Uterus (tissue), 4 donors: ENCODE measurements at places on chromosomes 7 and 10. TPM values are rescaled to one million over a fixed set of nuclear protein-coding genes. Genes with fewer than 3 reads are reported as not detected.
A peak's percentile ranks its signal among the peaks of the same experiment; 100 is the strongest.

DNA sequence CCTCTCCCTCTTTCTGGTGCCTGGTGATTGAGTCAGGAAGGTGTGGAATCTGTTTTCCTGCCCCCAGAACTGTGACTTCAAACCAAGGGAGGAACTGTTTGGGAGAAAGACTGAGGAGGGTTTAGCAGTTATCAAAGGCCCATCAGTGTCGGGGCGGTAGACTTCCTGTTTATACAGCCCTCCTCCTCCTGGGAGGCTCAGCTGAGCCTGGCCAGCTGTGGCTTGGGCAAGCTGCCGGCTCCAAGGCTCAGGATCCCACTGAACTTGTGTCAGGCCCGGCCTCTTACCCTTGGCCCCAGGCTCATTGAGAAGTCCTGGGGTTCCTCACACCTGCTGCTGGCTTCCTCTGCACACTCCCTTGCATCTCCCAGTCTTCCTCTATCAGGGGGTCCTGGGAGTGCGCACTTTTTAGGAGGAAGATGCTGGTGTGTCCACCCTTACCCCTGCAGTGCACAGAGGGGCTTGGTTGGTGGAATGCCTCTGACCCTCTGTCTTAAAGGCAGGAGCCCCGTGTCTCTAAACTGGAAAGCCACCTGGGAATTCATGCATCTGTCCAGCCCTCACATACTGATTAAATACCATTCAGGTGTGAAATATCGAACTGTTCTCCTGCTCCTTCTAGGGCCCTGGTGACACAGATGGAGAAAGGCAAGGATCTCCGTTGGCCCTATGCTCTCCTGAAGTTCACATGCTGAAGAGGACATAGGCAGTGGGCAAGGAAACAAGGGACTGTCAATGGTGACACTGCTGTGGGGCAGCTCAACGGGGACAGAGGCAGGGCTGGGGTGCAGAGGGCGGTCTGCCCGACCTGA is 32.4 kb downstream of the CXCL12 start:
- H3K4me1 ChIP-seq = no peaks in the 10 kb centered on the region
- H3K36me3 ChIP-seq = no peaks in the 10 kb centered on the region
- no peak overlapping the region for H3K4me3 ChIP-seq
- DNase-seq = peak; percentile 67
- H3K27me3 ChIP-seq = no peaks in the 10 kb centered on the region
- H3K27ac ChIP-seq = peak overlapping the region; percentile 25

DNA sequence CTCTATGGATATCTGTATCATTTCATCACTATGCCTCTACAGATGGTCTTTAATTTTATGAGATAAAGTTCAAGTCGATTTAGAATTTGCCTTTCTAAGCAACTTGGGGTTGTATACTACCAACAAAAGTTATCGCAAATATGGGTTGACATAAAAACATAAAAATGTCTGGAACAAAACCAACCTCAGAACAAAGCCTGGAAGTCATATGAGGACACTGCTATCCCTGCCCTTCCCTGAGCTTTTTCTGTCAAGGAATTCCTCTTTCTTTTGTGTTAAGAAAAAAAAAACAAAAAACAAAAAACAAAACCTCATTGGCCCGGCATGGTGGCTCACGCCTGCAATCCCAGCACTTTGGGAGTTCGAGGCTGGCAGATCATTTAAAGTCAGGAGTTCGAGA is 319.3 kb downstream of the CAMK1D start:
- DNase-seq = no peak
- H3K27ac ChIP-seq = no peak overlapping the region
- no peaks in the 10 kb centered on the region for H3K36me3 ChIP-seq

GRCh38 chr10:106618646-106619045 is 545.9 kb downstream of the SORCS1 start:
- DNase-seq = no peak
- H3K4me3 ChIP-seq = no peak overlapping the region
- no peaks in the 10 kb centered on the region for H3K27me3 ChIP-seq
- H3K4me1 ChIP-seq = no peaks in the 10 kb centered on the region
- H3K27ac ChIP-seq = no peak overlapping the region

The VWDE gene
- 0.95 TPM for total RNA-seq

The CFAP43 gene
- 23.8 TPM for total RNA-seq

The MYPN gene
- not detected for total RNA-seq

The SPDYE8 gene
- total RNA-seq = 0.14 TPM

The STEAP1B gene
- not detected for total RNA-seq

DNA sequence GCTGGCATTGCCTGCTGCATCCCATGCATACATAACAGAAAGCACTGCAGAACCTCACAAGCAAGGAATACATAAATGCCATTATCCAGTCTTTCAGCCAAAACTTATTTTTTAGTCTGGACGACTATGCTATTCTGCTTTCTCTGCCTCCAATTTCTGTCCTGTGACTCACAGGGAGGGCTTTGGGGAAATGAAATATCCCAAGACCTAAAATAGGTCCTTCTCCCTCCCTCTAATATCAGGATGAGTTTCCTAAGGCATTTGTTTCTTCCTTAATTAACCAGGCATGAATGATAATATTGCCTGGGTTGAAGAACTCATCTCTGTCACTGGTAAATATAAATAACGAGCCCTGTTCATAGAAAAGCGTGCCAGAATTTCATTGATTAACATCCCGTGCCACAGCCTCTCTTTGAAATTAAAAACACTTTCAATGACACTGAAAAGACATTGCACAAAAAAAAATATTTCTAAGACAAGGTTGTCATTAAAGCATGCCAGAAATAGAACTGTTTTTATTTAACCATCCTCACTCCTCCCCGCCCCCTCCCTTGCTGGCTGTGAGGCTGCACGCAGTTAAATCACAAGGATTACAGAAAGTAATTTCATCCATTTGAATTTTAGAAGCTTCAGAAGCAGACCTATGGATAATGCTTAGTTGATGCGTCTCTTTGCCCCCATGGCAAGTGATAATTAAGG is 103.0 kb upstream of the ANKRD1 start:
- no peaks in the 10 kb centered on the region for H3K36me3 ChIP-seq
- no peak overlapping the region for H3K4me3 ChIP-seq
- no peak for DNase-seq
- no peaks in the 10 kb centered on the region for H3K4me1 ChIP-seq
- H3K27ac ChIP-seq = peak overlapping the region; percentile 27

The SLC39A12 gene
- not detected for total RNA-seq

- H3K4me1 ChIP-seq = no peaks in the 10 kb centered on the region
- DNase-seq = no peak
- H3K36me3 ChIP-seq = no peaks in the 10 kb centered on the region
- H3K27me3 ChIP-seq = no peaks in the 10 kb centered on the region
These were observed 13.9 kb upstream of the ABCC2 start for GRCh38 chr10:99768556-99768955.

The SLC18A3 gene
- 0.07 TPM for total RNA-seq

DNA sequence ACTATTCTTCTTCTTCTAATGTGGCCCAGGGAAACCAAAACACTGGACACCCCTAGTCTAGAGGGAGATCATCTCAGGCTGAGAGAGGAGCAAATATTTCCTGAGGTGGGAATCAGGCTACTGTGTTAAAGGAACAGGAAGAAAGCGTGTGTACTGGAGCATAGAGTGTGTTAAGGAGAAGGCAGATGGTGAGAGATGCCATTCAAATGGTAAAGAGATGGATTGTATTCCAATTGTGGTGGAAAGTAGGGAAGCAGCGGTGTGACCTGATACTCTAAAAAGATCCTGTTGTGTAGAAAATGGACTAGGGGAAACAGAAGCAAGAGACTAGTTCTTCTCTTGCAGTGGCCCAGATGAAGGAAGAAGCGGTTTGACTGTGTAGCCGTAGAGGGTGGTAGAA is 31.2 kb downstream of the RAB18 start:
- no peak overlapping the region for H3K4me3 ChIP-seq
- H3K36me3 ChIP-seq = no peaks in the 10 kb centered on the region
- no peak overlapping the region for H3K27ac ChIP-seq
- H3K4me1 ChIP-seq = peaks cover 4% of the 10 kb centered on the region
- DNase-seq = no peak

GRCh38 chr7:156065400-156065799 is 253.1 kb upstream of the SHH start:
- DNase-seq = no peak
- no peak overlapping the region for H3K27ac ChIP-seq
- no peak overlapping the region for H3K4me3 ChIP-seq
- no peaks in the 10 kb centered on the region for H3K4me1 ChIP-seq
- H3K27me3 ChIP-seq = no peaks in the 10 kb centered on the region

The SDK1 gene
- total RNA-seq = 16.2 TPM

GRCh38 chr10:59064759-59065539 is 111.5 kb upstream of the PHYHIPL start:
- no peak for DNase-seq
- H3K4me3 ChIP-seq = no peak overlapping the region
- no peaks in the 10 kb centered on the region for H3K36me3 ChIP-seq
- no peaks in the 10 kb centered on the region for H3K27me3 ChIP-seq
- no peaks in the 10 kb centered on the region for H3K4me1 ChIP-seq

- H3K4me3 ChIP-seq = no peak overlapping the region
- no peaks in the 10 kb centered on the region for H3K27me3 ChIP-seq
- H3K27ac ChIP-seq = no peak overlapping the region
- peak; percentile 3 for DNase-seq
- H3K36me3 ChIP-seq = no peaks in the 10 kb centered on the region
These were observed 184.7 kb downstream of the DIP2C start for GRCh38 chr10:504806-505205.

- H3K36me3 ChIP-seq = no peaks in the 10 kb centered on the region
- no peaks in the 10 kb centered on the region for H3K27me3 ChIP-seq
- H3K4me3 ChIP-seq = no peak overlapping the region
These were observed 174.2 kb upstream of the FAM171A1 start for GRCh38 chr10:15545266-15545665.

The C10orf53 gene
- total RNA-seq = not detected

- H3K27ac ChIP-seq = no peak overlapping the region
- DNase-seq = no peak
- H3K4me1 ChIP-seq = no peaks in the 10 kb centered on the region
- no peaks in the 10 kb centered on the region for H3K27me3 ChIP-seq
- H3K36me3 ChIP-seq = no peaks in the 10 kb centered on the region
These were observed 528.5 kb downstream of the LRMDA start for GRCh38 chr10:75959912-75960311.

- no peaks in the 10 kb centered on the region for H3K27me3 ChIP-seq
- no peak overlapping the region for H3K27ac ChIP-seq
- no peak overlapping the region for H3K4me3 ChIP-seq
These were observed 47.6 kb downstream of the STEAP1B start for GRCh38 chr7:22452142-22452959.

DNA sequence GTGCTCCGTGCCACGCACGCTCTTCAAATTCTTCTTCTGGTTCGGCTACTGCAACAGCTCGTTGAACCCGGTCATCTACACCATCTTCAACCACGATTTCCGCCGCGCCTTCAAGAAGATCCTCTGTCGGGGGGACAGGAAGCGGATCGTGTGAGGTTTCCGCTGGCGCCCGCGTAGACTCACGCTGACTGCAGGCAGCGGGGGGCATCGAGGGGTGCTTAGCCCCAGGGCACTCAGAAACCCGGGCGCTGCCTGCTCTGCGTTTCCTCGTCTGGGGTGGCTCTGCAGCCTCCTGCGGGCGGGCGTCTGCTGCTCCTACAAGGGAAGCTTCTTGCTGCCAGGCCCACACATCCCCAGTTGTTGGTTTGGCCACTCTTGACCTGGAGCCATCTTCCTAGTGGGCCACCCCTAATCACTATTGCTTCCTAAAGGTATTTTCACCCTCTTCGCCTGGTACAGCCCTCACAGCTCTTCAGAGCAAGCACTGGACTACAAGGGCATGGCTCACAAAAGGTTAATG is 2.5 kb downstream of the ADRA2A start:
- no peak for DNase-seq
- no peak overlapping the region for H3K27ac ChIP-seq
- H3K27me3 ChIP-seq = no peaks in the 10 kb centered on the region
- no peaks in the 10 kb centered on the region for H3K4me1 ChIP-seq

The GPR15LG gene
- not detected for total RNA-seq

DNA sequence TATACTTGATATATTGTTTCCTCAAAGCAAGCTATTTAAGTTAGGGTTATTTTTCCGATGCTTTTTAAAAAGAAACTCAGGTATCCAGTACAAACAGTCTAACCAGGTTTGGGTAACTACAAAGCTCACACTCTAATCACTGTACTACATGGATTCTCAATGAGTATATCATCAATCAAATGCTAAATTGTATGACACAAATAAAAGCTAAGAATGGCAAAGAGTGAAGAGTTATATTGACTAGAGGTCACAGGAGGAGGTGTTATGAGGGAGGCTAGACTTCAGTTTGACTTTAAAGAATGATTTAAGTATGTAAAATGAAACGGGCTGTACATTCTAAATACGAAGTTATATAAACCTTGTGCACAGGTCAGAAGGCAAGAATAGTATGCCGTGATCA is 178.0 kb downstream of the CTNNA3 start:
- no peak for DNase-seq
- no peaks in the 10 kb centered on the region for H3K4me1 ChIP-seq
- no peaks in the 10 kb centered on the region for H3K27me3 ChIP-seq
- no peak overlapping the region for H3K27ac ChIP-seq

GRCh38 chr10:1114719-1115606 is 58.8 kb downstream of the WDR37 start:
- no peaks in the 10 kb centered on the region for H3K4me1 ChIP-seq
- DNase-seq = no peak
- no peaks in the 10 kb centered on the region for H3K36me3 ChIP-seq
- no peaks in the 10 kb centered on the region for H3K27me3 ChIP-seq
- no peak overlapping the region for H3K4me3 ChIP-seq

- H3K36me3 ChIP-seq = no peaks in the 10 kb centered on the region
- no peak for DNase-seq
- no peaks in the 10 kb centered on the region for H3K4me1 ChIP-seq
- no peak overlapping the region for H3K27ac ChIP-seq
- no peak overlapping the region for H3K4me3 ChIP-seq
These were observed 531.1 kb upstream of the STEAP1 start for GRCh38 chr7:89623018-89623672.

The LRRD1 gene
- total RNA-seq = not detected

The PROSER2 gene
- total RNA-seq = 9.5 TPM

DNA sequence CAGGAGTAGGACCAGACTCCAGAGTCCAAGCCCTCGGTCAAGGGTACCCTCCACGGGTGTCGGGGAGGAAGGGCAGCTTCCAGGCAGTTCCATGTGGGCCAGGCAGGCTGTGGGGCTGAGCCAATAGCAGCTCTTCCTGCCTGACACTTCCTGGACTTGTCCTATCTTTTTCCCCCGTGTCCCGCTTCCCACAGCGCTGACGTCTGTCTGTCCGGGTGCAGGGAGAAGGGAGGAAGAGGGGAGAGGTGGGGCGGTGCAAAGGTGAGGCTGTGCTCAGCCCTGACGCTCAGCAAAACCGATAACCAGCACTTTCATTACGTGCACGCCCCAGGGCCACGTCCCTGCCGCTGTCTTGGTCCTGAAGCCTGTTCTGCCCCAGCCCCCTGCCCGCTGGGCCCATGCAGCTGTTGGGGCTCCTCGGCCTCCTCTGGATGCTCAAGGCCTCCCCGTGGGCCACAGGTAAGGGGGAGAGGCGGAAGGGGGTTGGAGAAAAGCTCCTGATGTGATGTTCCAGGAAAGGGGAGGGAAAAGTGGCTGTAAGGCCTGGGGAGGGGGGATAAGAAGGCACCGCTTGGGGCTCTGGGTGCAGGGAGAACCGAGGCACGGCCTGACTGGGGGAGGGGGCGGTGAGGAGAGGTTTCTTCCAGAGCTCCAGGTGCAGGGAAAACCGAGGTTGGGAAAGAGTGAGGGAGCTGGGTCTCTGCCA is at the start of gene MUC3A:
MUC3A (plus strand) TSS at position 308 of the 706 bp plus-strand sequence; CDS start at position 399, 91 bp downstream.
- no peak within 1 kb of the TSS for H3K27ac ChIP-seq
- DNase-seq = no peak
- H3K27me3 ChIP-seq = no peaks in the 10 kb centered on the region
- no peaks in the 10 kb centered on the region for H3K36me3 ChIP-seq

- DNase-seq = no peak
- no peak overlapping the region for H3K4me3 ChIP-seq
- no peaks in the 10 kb centered on the region for H3K27me3 ChIP-seq
- no peak overlapping the region for H3K27ac ChIP-seq
- H3K4me1 ChIP-seq = no peaks in the 10 kb centered on the region
- H3K36me3 ChIP-seq = no peaks in the 10 kb centered on the region
These were observed 26.2 kb upstream of the ECHDC3 start for GRCh38 chr10:11715815-11716494.
